ENCODE measurements at places on chromosomes 5 and 9.

GRCh38 chr9:35844628-35845270 lies 15.7 kb downstream of the TMEM8B start:
- peak; percentile 95 for DNase-seq

GRCh38 chr5:146475190-146475780 lies 28.2 kb downstream of the TCERG1 start:
- DNase-seq, result no peak

GRCh38 chr5:75640395-75640794 lies 29.1 kb downstream of the ANKDD1B start:
- DNase-seq, result peak; percentile 91

DNA sequence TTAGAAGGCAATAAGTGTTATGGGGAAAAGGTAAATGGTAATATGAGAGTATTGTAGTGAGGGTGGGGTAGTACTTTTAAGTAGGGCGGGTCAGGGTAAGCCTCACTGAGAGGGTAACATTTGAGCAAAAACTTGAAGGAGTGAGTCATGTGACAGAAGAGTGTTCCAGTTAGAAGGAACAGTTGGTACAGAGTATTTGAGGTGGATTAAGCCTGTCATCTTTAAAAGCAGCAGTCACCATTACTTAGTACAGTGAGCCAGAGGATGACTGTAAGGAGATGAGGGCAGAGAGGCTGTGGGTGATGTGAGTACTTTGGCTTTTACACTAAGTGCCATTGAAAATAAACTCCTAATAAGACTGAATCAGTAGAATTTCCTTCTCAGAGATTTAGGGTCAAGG lies 54.8 kb downstream of the UBAP1 start:
- peak; percentile 47 for DNase-seq

DNA sequence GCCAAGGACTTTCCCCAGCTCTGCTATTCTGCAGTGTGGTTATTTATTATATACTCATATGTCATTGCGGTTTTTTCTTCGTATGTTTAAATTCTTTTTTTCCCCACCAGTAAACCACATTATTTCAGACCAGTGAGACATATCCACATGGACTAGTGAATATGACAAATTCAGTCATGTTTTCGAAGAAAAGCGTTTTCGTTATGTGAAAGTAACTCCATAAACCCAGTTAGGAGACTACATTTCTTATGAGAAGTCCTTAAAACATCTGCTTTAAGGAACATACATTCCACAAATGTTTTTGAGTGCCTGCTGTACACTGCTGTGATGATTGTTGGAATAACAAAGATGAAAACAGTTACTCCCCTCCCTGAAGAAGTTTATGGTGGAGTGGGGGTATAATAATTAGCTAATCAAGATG lies 591.8 kb upstream of the CLINT1 start:
- no peak for DNase-seq

DNA sequence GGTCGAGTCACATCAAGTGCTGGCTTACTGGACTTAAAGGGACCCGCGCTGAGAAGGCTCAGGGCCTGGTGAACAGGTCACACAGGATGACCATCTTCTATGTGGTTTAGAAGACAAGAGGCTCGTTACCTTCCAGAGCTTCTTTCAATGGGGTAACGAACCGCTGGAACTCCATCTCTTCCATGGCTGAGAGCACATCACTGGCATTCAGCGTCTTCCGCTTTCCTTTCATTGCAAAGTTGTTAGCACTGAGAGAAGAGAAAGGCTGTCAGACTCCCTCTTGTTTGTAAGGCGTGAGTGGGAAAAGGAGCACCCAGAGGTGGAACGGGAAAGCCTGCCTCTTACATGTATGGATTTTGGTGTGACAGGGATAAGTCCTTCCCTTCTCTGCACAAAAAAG lies 994 bp downstream of the POLE3 start:
- DNase-seq, result no peak

GRCh38 chr9:97514531-97514930 lies 13.1 kb downstream of the TMOD1 start:
- no peak for DNase-seq

DNA sequence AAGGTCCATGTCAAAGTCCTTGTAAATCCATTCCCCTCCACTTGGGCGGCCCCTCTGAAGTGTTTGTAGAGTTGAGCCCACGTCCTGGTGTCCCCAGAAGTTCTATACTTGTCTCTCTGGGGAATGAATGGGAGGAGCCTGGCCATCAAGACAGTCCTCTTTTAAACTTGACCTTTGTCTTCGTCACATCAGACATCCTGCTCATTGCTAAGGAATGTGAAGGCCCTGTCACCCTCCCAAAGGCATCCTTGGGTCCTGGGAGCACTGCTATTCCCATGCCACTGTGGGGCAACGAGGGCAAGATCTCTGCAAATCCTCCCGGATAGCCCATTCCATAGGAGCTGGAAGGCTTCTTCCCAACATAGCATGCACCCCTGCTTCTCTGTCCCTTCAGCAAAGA lies 235.5 kb downstream of the SLIT3 start:
- DNase-seq, result no peak

DNA sequence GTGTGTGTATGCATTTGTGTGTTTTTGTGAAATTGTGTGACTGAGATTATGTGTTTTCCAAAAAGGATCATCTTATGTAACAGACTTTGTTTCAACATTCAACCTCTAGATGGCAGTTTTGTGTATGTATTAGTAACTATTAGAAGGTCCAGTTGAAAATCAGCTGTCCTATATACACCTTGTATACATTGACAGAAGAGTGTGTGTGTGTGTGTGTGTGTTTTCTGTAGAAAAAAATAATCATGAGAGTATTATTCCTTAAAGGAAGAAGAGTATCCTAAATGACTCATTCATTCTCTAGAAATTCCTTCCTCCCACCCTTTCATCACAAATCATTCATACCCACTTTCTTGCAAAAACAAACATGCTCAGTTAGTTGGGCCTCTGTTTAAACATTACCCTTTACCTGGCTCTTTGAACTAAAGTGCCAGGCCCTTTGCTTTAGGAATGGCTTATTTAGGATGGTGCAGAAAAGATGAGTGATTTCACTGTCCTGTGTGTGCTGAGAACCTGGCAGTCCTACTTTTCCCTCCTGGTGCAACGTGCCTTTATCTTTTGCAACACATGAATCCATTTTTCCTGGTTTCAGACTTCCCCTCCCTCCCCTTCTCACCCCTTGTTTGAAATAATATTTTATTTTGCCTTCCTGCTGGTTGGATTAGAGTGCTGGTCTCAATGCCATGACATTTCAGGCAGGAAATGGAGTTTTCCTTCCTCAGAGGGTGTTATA lies 152.2 kb downstream of the ARHGAP26 start:
- DNase-seq, result peak; percentile 72

GRCh38 chr5:74919487-74919886 lies 53.3 kb upstream of the FAM169A start:
- DNase-seq, result peak; percentile 77

GRCh38 chr5:123125962-123126732 lies 37.1 kb downstream of the PRDM6 start:
- peak; percentile 71 for DNase-seq

GRCh38 chr5:126450346-126450745 lies 27.1 kb downstream of the GRAMD2B start:
- DNase-seq, result peak; percentile 17

DNA sequence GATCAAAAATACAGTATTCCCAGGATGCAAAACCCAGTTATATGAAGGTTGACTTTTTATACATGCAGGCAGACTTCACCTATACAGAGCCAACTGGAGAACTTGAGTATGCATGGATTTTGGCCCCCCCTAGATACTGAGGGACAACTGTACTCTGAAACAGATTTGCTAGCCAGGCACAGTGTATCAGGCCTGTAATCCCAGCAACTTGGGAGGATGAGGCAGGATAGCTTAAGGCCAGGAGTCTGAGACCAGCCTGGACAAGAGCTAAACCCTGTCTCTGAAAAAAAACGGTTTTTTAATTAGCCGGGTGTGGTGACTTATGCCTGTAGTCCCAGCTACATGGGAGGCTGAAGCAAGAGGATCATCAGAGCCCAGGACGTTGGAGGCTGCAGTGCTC lies 21.9 kb downstream of the PTBP3 start:
- DNase-seq, result no peak

DNA sequence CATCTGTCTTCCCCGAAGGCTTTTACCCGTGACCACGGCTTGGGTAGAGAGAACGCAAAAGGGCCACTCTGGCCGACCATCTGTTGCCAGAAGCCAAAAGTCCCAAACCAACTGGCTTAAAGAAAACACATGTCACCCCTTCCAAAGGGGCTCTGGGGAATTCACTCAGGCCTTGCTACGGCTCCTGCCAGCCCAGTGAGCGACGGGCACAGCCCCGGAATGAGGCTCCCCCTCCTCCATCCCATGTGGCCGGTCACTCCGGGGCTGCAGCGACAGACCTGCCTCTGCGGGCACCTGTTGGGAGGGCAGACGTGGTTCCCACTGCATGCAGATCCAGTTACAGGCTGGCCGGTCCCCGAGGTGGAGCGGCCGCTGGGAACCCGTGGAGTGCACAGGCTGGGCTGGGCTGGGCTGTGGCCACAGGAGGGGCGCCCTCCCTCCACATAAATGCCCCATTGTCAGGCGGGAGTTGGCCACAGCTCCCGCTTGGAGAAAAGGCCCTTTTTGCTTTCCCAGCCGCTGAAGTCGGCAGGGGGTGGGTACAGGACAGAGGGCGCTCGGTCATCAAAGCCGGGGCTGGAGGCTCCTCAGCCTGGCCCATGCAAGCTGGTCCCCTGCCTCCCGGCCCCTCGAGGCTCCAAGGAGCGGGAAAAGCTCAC lies 19.9 kb downstream of the NOTCH1 start:
- DNase-seq, result no peak

GRCh38 chr5:82673057-82673809 lies 395.1 kb upstream of the RPS23 start:
- no peak for DNase-seq

DNA sequence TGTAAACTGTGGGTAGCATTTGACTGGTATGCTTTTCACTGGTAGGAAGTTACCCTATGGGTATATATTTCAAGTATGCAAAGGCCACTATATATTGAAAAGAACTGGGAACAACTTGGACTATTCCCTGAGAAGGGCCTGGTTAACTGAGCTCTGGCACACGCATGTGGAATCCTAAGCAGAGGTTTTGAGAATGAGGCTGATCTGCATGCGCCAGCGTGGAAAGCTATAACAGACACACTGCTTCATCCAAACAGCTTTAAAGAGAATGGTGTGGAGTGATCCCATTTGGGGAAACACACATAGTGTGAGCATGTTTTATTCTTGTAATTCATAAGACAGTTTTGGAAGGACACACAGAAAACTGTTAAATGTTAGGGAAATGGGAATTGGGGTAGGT lies 8.4 kb downstream of the NSG2 start:
- DNase-seq, result no peak

DNA sequence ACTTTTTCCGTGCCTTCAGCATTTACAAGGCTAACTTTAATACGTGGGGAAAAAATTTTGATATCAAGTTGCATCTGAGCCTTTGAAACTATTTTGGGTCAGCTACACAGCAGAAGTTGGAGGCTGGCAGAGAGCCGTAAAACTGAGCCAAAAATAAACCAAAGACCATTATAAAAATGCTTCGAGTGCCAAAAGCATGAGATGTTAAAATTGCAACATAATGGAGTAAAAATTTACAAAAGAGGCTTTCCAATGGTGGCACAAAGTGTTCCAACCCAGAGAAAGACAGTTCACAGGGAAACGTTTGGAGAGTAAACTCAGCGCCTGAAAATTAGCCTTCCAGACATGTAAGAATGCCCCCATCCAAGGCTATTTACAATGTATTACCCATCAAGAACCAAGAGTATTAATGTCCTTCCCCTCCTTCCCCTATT lies 190.3 kb downstream of the TLE1 start:
- DNase-seq, result peak; percentile 78

- no peak for DNase-seq
Observed at GRCh38 chr5:68644971-68645370, 429.4 kb downstream of the PIK3R1 start.

- no peak for DNase-seq
Observed at GRCh38 chr5:87754009-87754757, 341.5 kb upstream of the CCNH start.

DNA sequence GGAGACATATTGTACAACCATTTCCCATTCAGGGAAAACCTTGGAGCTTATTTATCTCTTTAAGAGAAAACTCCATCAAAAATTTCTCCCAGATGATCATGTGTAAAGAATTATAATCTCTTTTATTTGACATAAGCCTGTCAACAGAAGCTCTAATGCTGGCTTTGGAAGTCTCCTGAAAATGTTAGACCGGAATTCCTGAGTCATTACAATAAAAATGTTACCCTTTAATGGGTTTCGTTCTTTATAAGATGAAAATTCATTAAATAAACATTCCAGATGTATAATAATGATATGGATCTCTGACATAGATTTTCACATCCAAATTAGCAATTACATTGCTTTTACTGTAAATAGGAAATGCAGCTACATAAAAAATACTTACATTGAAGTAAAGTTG lies 1036.4 kb downstream of the EFNA5 start:
- DNase-seq, result no peak

DNA sequence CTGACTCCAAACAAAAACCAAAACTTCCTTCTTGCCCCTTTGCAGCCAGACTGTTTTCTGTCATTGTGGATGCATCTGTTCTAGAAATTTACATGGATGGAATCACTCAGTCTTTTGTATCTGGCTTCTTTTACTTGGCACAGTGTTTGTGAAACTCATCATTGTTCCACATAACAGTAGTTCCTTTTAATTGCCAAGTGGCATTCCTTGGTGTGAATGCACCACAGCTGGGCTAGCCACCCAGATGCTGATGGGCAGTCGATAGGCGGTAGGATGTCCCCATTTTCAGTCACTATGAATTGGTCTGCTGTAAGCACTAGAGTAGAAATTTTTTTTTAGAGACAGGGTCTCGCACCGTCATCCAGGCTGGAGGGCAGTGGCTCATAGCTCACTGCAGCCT lies 6.3 kb upstream of the CLPTM1L start:
- no peak for DNase-seq

GRCh38 chr5:58322453-58322852 lies 137.4 kb downstream of the PLK2 start:
- peak; percentile 36 for DNase-seq

DNA sequence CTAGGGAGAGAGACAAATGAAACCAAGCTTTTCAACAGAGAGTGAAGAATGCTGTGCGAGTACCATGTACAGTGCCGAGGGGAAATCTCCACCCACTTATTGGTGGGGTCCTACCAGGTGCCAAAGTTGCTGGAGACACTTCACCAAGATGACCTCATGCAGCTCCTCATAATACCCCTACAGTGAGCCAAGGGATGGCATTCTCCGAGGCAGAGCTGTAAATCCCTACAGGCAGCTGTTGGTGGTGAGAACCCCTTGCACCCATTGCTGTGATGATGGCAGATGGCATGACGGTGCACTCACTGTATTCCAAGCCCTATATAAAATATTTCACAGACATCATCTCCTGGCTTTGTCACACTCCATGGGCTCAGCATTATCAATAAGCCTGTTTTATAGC lies 464.9 kb downstream of the SPOCK1 start:
- DNase-seq, result no peak
